RCC 7860 (cell line): ENCODE measurements at places on chromosomes 5 and 9.
A peak's percentile ranks its signal among the peaks of the same experiment; 100 is the strongest.

- no peak for DNase-seq
Measured at GRCh38 chr9:127927201-127927987, 3.2 kb downstream of the PIP5KL1 start.

- DNase-seq = no peak
Measured at GRCh38 chr9:114844766-114845165, 38.9 kb upstream of the TNFSF15 start.

DNA sequence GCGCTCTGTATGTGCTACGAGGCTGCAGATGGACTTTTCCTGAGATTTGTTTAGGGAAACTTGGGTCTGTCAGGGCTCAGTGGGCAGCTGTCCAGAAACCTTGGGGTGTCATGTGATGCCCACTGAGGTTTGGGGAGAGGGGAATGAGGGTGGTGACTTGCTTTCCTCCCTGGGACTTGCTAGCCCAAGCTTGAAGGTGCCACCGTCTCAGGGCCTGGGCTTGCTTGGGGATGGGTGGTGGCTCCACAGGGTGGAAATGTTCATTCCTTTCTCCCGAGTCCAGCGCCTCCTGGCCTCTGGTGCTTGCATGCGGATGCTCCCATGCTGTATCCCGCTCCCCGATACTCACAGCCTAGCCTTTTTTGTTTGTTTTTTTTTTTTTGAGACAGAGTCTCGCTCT lies 33.3 kb downstream of the ZNF618 start:
- DNase-seq = no peak

GRCh38 chr5:116756531-116756930 lies 181.9 kb upstream of the SEMA6A start:
- DNase-seq = no peak

GRCh38 chr9:18675332-18675731 lies 201.4 kb downstream of the ADAMTSL1 start:
- DNase-seq = no peak

- DNase-seq = no peak
Measured at GRCh38 chr5:127098241-127098640, 24.9 kb upstream of the C5orf63 start.

DNA sequence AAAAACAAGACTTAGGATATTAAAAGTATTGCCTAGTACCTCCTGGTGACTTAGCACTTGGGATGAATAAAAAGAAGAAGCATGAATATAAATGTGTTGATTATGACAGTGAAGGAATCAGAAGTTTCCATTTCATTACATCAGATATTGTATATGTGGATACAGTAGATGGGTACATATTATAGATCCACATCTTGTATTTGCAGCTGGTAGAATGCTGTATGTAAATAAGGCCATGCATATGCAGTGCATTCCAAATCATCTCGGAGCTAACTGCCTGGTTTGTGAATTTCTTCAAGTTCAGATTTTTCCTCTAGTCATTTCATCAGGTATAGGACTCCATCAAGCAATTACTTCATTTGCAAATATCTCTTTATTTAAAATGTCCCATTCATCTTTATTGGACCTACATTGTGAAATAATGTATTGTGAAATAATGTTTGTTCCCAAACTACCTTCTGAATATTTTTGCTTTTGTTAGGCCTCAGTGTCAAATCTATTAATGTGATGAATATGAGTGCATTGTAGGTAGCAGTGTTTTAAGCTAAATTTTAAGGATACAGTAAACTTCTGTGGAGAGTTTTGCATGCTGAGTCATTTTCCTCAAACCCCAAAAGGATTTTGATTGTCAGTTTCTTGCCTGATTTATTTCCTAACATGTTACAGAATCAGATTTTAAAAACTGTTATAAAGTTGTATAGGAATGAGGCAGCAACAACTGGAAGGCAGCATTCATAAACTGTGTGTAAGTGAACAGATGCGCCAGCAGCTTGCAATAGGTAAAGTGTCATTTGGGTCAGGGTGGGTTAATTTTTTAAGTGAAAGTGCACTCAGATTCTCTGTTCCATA lies 370.8 kb upstream of the RIOK2 start:
- no peak for DNase-seq

GRCh38 chr5:145872914-145873313 lies at the start of gene GRXCR2:
Gene GRXCR2 (minus strand): TSS chr5:145873014. CDS start chr5:145872968, 46 bp downstream.
- DNase-seq = no peak

DNA sequence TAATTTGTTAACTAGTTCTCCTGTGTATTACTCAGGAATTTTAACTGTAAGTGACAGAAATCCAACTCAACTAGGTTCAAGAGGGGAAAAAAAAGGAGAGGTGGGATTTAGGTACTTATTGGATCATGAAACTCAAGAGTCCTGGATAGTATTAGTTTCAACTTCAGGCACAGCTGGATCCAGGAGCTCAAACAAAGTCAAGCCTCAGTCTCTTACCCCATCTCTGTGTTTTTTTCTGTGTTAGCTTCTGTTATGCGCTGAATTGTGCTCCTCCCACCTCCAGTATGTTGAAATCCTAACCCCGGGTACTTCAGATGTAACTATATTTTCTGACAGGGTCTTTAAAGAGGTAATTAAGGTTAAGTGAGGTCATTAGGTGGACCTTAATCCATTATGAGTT lies 53.5 kb downstream of the SMIM23 start:
- DNase-seq = no peak

DNA sequence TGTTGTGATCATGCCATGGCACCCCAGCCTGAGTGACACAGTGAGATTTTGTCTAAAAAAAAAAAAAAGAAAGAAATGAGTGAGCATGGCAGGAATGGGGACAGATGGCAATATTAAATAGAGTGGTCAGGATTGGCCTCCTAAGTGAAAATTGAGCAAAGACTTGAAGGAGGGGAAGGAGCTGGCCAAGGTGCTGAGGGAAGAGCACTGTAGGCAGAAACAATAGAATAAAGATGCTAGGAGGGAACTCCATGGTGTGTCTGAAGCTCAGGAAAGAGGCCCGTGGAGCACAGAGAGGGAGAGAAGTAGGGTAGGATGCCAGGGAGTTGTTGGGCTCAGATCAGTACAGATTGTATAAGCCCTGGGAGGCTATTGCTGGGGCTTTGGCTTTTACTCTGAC lies 64.4 kb upstream of the PCAT7 start:
- no peak for DNase-seq

DNA sequence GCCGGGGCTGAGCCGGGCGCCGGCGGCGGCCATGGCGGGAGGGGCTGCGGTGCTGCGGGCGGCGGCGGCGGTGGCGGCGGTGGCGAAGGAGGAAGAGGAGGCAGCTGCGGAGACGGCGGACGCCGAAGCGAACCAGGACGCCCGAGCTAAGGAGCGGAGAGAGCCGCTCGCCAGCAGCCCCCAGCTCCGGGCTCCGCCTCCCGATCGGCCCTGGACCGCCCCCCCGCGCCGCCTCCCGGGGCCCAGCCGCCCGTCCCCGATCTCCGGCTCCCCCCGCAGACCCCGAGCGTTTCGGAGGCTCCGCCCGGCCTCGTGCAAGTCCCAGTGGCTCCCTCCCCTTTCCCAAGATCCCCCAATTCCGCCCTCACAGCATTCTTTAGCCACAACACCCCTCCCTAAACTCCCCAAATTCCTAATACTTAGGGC lies at the start of gene ASTN2:
ASTN2 (minus strand) TSS at position 152 of the 426 bp plus-strand sequence; CDS start at position 33, 119 bp downstream.
- no peak for DNase-seq

- DNase-seq = peak; percentile 98
Measured at GRCh38 chr5:177378884-177379883, 5.0 kb upstream of the SLC34A1 start.

GRCh38 chr9:16743375-16743774 lies 127.1 kb downstream of the BNC2 start:
- no peak for DNase-seq

DNA sequence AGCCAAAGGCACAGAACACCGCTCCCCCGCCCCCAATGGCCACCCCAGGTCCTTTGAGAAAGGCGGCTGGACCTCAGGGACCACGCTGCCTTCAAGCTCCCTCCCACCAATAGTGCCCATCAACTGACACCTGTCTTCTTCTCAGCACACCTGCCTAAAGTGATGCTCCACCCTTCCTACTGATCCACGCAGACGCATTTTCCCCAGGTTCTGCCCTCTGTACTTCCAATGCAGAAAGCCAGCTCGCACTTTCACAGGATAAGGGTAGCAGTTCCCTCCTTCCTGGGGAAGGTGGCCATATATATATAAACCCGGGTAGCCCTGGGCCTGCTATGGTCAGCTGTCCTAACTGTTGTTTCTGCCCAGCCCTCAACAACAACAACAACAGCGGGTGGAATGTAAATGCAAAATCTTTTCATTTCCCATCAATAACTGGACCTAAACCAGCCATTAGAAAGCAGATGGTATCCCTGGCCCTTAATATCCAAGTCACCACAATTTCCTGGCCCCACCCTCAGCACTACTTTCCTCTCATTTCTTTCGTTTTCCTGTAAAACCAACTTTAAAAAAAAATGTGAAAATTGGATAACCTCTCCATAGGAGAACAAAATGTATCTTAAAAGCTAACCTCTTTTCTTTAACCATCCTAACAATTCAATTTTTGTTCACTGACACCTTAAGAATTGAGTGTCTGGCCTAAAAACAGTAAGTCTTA lies 1.7 kb downstream of the GOLM1 start:
- DNase-seq = no peak

- no peak for DNase-seq
Measured at GRCh38 chr5:39854771-39855410, 430.1 kb upstream of the DAB2 start.

DNA sequence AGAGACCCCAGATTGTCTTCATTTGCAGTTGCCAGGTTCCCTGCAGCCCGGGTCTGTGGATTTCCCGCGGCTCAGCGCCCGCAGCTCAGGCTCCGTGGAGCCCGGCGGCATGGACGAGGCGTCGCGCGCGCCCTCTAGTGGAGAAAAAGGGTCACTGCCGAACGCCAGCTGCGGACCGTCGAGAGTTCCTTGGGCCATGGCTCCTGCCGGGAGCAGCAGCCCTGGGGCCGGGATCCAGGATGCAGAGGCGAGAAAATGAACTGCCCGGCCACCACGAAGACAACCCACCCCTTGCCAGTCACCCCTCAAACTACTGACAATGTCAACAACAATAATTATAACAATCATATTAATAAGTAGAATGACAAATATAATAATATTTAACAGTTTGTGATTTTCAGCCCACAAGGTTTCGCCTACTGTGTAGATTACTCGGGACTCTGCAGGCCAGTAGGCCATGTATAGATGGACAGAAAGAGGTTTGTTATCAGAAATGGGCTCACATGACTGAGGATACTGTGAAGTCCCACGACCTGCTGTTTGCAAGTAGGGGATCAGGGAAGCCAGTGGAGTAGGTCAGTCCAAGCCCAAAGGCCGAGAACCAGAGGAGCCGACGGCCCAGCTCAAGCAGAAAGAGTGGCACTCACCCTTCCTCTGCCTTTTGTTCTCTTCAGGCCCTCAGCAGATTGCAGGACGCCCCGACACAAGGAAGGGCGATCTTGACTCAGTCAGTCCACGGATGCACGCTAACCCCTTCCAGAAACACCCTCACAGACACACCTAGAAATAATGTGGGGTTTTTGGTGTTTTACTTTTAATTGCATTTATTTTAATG lies 43.1 kb downstream of the BOD1 start:
- DNase-seq = peak; percentile 49

DNA sequence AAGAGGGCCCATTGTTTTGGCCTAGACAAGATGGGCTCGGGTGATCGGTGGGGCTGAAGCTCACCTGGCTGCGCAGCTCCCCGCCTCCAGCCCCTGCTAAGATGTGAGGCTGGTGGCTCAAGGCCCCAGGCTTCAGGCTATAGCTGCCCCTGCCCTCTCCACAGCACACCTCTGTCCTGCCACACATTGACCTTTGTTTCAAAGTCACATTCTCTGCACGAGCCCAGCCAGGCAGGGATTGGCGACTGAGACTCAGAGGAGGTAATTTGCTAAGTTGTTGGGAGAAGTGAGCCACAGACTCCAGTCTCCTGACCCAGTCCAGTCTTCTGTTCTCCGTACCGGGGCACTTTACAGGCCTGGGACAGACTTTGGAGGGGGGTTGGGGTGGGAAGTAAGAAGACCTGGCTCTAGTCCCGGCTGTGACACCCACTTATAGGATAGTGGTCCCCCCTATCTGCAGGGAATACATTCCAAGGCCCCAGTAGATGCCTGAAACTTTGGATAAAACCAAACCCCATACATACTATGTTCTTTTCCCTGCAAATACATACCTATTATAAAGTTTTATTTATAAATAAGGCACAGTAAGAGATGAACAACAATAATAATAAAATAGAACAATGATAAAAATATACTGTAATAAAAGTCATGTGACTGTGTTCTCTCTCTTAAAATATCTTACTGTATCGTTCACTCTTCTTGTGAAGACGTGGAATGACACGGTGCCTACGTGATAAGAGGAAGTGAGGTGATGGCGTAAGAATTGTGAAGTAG lies 13.3 kb downstream of the PDGFRB start:
- DNase-seq = no peak

DNA sequence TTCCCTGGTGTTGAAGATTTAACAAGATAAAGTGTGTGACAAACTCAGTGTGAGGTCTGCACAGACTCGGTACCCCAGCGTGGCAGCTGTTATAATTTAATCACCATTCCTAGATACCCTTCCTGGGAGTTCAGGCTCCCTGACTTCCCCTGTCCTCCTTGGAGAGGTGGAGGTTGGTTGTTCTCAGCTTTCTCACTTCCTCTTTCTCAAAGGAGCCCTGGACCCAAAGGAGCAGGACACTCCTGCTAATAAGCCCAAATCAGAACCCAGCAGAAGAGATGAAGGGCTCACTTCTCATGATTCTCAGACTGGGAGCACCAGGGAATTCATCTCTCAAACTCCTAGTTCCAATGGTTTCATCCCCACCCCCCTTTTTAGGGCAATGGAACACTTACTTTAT lies 58.2 kb downstream of the GTF3C4 start:
- DNase-seq = no peak

GRCh38 chr9:104915753-104916152 lies 12.2 kb downstream of the ABCA1 start:
- DNase-seq = no peak

- DNase-seq = no peak
Measured at GRCh38 chr9:124296094-124296493, 38.3 kb downstream of the NEK6 start.

- DNase-seq = peak; percentile 20
Measured at GRCh38 chr9:133619791-133620190, 10.6 kb upstream of the FAM163B start.

GRCh38 chr9:112664531-112664930 lies 53.4 kb downstream of the INIP start:
- DNase-seq = no peak

DNA sequence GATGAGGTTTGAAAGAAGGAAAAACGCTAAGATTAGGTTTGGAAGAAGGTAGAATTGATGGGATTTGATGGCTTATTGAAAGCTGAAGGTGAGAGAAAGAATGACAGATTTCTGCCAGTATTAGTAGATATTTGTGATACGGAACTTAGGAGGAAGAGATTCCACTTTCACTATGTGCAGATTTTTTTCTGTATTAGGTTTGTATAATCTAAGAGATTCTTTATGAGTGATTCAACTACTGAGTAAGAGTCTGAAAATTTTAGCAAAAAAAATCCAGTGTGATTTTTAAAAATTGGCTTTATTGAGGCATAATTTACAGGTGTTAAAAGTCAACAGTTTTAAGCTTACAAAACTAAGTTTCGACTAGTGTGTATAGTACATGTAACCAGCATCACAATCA lies 54.1 kb downstream of the AP3S1 start:
- DNase-seq = no peak

- DNase-seq = no peak
Measured at GRCh38 chr9:84597131-84597530, 72.4 kb upstream of the NTRK2 start.

- no peak for DNase-seq
Measured at GRCh38 chr9:112387115-112387514, 7.2 kb downstream of the HSDL2 start.
